ENCODE measurements at places on chromosomes 2 and 18.

- DNase-seq = peak; percentile 64
These were observed 1.2 kb downstream of the GLS start for GRCh38 chr2:190881598-190882410.

DNA sequence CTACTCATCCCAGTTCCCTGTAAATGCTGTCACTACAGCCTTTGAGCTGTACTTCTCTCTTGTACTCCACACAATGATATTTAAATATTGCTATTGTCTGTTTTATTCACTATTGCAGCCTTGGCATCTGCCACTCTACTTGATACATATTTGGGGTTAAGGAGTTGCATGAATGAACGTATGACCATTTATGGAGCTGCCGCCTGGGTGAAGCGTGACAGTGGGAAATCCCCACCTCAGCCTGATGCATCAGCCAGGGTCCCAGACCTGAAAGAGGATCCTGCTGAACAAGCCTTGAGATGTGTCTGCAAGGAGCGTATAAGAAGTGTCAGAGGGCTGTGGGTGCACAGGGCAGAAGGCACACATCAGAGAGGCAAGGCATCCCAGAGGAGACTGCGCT lies 39.1 kb downstream of the MRPL35 start:
- DNase-seq = no peak

- peak; percentile 80 for DNase-seq
These were observed 125.9 kb downstream of the MAP4K4 start for GRCh38 chr2:101823347-101823791.

DNA sequence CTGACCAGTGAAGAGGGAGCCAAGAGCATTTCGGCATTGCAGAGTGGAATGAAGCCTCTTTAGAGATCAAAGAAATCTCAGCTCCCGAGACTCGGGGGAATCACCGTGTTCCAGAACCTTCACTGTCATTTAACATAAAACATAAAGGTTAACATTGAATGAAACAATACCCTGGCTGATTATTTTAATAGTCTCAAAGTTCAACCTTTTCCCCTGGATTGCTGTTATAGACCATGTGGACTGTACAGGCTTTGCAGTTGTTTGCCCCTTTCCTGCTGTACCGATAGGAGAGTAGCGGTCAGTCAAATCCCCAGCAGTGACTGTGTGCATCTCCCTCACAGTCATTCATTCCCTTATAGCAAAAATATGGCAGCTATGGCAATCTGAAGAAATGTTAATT lies 48.4 kb downstream of the POU3F3 start:
- no peak for DNase-seq

DNA sequence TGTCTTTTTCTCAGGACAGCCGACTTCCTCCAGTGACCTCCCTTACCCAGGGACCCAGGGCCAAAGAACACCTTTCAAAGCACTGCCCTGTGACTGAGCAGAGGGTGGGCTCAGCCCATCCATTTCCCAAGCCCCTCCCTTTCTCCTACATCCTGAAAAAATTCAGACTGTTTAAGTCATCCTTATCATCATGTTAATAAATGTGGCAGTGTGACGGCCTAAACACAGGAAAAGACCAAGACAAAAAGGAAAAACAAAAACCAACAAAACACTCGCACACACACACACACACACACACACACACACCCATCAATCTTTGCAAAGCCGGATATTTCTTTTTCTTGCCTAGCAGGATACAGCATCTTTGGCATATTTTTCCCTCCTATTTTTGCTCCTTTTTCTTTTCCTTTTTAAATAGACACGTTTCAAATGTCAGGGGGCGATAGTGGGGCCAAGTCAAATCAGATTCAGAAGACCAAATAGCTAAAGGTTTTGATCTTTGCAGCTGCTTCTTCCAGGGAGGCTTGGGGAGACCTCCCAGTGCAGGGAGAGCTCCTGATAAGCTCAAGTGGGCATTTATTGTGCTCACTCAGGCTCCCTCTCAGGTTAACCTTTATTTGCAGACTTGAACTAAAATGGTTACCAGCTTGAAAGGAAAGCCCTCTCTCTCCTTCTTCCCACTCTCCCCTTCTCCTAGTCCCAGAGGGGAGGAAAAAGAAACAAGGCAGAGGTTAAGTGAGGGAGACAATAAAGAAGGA lies 39.5 kb upstream of the NRP2 start:
- peak; percentile 22 for DNase-seq

- DNase-seq = no peak
These were observed 125.1 kb upstream of the CDH19 start for GRCh38 chr18:66728951-66729350.

- no peak for DNase-seq
These were observed 120.9 kb upstream of the CCDC195 start for GRCh38 chr2:224837066-224837465.

- DNase-seq = no peak
These were observed 7.2 kb downstream of the SMYD1 start for GRCh38 chr2:88074854-88075292.

DNA sequence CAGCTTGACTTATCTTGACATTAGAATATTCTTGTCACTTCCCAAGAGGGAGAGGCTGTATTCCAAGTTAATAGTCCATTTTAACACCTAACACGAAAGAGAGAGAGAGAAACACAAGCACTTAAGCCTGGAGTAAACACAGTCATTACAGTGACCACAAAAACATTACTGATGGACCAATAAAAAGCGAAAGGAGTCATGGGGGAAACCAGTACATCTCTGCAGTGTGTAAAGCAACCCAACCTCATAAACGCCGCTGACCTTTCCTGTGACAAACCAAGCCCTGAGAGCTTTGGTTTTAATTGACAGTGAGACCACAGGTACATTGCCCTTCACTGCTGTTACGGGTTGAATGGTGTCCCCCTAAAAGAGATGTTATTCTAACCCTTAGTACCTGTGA lies 78.3 kb downstream of the SMAD4 start:
- no peak for DNase-seq

DNA sequence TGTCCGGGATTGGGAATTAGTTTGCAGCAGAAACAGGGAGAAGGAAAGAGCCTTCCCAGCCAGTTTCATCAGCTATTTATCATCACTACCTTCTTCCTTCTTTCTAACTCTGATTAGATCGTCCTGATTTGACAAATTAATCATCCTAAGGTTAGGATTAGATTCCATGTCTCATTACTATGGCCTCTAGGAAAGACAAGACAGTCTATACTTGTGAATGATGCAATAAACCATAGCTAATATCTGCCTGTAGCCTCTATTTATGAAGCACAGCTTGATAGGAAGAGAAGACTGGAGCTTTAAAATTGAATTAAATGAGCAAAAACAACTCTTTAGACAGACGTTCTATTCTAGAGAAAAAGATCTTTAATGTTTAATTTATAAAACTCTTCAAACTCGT lies 25.2 kb upstream of the FRZB start:
- DNase-seq = no peak

GRCh38 chr2:41967476-41968181 lies 80.2 kb upstream of the PKDCC start:
- no peak for DNase-seq

- no peak for DNase-seq
These were observed 21.6 kb downstream of the LDLRAD4 start for GRCh38 chr18:13240060-13240725.

DNA sequence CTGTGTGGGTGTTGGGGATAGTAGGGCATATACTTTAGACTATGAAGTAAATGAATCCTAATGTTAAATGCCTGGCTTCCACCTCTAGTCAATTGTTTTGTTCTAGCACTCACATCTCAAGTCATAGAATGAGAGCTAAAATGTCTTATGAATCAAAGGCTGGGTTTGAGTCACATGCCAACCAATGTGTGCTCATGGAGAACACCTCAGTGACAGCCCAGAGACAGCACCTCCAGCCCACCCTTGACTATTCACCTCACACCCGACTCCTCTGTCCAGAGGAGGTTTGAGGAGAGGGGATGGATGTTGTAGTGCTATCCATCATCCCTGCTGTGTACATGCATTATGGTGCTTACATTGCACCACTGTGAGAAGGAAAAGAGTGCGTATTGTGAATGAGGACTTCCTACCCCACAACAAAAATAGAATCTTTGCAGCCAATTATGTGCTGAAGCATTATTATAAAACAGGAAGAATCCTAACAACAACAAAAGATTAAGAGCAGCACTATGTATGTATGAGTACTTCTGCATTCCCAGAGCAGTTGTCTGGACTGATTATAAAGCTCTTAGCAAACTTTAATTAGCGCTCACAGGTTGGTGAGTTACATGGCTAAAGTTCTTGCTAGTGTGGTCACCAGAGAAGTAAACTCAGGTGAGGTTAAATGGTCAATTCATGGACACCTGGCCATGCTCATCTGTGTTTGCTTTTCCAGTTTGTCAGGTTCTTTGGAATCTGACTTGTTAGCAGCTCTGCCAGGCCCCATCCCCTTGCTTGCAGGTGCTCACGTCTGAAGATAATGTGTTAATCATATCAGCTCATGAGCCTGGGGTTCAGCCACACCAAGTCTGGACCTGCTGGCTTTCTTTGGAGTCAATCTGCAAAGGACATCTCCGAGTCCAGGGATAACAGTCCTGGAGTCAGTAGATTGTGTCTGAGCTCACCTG lies 55.3 kb upstream of the NABP1 start:
- no peak for DNase-seq

- DNase-seq = no peak
These were observed 104.8 kb upstream of the SLC8A1 start for GRCh38 chr2:40556739-40557138.

- DNase-seq = no peak
These were observed 28.4 kb downstream of the HK2 start for GRCh38 chr2:74862020-74862964.

- DNase-seq = no peak
These were observed 39.8 kb upstream of the EVA1A start for GRCh38 chr2:75600461-75601011.

DNA sequence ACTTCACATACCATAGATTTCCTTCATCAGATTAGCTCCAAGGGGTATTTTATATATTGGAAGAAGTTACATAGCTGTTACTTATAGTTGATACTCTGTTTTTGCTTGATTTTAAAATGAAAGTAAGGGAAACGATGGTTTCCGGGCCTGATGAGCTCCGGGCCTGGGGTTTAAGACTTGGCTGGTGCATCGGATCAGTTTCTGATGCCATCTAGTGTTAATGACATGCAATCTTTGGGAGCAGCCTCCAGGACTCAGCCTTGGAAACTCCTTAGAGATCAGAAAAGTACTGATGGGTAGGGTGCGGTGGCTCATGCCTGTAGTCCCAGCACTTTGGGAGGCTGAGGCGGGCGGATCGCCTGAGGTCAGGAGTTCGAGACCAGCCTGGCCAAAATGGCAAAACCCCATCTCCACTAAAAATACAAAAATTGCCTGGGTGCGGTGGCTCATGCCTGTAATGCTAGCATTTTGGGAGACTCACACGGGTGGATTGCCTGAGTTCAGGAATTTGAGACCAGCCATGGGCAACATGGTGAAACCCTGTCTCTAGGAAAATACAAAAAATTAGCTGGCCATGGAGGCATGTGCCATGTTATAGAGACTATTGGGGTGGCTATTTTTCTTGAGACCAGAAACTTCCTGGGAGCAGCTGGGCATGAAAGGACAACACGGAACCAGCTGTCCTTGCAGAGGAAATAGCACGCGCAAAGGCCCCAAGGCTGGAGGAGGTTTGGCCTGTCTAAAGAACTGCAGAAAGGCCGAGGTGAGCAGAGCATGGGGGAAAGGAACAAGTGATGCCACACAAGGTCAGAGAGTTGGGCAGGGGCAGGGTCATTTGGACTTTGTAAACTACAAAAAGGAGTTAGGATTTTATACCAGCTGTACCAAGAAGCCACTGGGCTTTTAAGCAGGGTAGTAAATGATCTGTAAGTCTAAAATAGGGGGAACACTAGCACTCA lies 46.9 kb upstream of the CNOT11 start:
- DNase-seq = peak; percentile 76

GRCh38 chr2:126655500-126656430 lies at the start of gene GYPC:
Gene GYPC (plus strand): TSS chr2:126656158. CDS start chr2:126656264, 106 bp downstream.
- peak; percentile 87 for DNase-seq

GRCh38 chr2:116924509-116924908 lies 890.0 kb upstream of the DDX18 start:
- no peak for DNase-seq

GRCh38 chr2:40433736-40434135 lies 18.2 kb downstream of the SLC8A1 start:
- no peak for DNase-seq

DNA sequence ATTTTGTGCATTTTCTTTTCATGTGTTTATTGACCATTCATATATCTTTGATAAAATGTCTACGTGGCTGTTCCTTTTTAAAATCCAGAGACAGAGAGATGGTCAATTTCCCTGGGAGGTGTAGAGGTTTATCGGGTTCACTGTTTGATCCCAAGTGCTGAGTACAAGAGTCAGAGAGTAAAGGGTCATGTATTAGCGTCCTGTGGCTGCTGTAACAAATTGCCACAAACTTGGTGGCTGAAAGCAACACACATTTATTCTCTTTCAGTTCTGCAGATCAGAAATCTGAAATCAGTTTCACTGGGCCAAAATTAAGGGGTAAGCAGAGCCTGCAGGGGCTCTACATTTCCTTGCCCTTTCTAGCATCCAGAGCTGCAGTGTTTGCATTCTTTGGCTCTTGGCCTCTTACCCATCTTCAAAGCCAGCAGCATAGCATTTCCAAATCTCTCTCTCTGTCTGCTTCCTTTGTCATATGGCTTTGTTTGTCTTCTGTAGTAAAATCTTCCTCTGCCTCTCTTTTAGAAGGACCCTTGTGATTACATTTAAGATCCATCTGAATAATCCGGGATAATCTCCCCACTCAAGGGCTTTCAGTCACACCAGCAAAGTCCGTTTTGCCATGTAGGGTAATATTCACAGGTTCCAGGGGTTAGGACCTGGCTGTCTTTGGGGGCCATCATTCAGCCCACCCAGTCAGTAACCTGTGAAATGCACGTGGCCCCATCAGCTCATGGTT lies 49.9 kb downstream of the TMEM17 start:
- no peak for DNase-seq

All from adrenal gland (tissue), 19 donors.